ENCODE measurements at places on chromosomes 1 and 21. TPM values are rescaled to one million over a fixed set of nuclear protein-coding genes. Genes with fewer than 3 reads are reported as not detected.

GRCh38 chr21:36697060-36697850 is 1.7 kb upstream of the SIM2 start:
- peak; percentile 40 for DNase-seq
- H3K36me3 ChIP-seq = no peaks in the 10 kb centered on the region
- H3K4me1 ChIP-seq = peaks cover 26% of the 10 kb centered on the region
- no peak overlapping the region for H3K27ac ChIP-seq
- peak overlapping the region; percentile 30 for H3K4me3 ChIP-seq
- H3K27me3 ChIP-seq = peaks cover 40% of the 10 kb centered on the region

DNA sequence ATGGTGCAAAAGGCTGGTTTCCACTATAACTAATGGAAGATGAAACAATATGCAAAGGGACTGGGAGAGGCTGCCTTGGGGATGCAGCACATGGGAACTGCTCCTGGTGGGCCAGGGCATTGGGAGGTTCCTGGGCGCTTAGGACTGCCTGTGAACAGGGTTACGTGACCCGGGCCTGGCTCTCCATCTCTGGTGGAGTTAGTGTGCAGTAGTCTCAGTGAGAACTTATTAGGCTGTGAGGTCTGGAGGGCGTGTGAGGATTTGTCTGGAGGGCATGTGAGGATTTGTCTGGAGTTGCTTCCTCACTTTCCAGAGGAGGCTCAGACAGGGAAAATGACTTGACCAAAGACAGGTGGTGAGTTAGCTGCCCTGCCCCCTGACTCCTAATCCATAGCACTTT is 1.5 kb upstream of the ETV3L start:
- H3K4me3 ChIP-seq = no peak overlapping the region
- no peak overlapping the region for H3K27ac ChIP-seq
- H3K27me3 ChIP-seq = peaks cover 16% of the 10 kb centered on the region

GRCh38 chr1:47229031-47229885 is 2.8 kb downstream of the TAL1 start:
- no peak overlapping the region for H3K27ac ChIP-seq
- H3K4me1 ChIP-seq = peaks cover 9% of the 10 kb centered on the region
- peaks cover 62% of the 10 kb centered on the region for H3K27me3 ChIP-seq
- H3K4me3 ChIP-seq = no peak overlapping the region
- DNase-seq = no peak

- H3K4me1 ChIP-seq = peaks cover 7% of the 10 kb centered on the region
- peak overlapping the region; percentile 48 for H3K27ac ChIP-seq
- no peak for DNase-seq
- peak overlapping the region; percentile 78 for H3K4me3 ChIP-seq
- peaks cover 14% of the 10 kb centered on the region for H3K27me3 ChIP-seq
- no peaks in the 10 kb centered on the region for H3K36me3 ChIP-seq
Observed at GRCh38 chr1:228455715-228456114, 31.5 kb upstream of the RNF187 start.

The FALEC gene
- not detected for total RNA-seq

DNA sequence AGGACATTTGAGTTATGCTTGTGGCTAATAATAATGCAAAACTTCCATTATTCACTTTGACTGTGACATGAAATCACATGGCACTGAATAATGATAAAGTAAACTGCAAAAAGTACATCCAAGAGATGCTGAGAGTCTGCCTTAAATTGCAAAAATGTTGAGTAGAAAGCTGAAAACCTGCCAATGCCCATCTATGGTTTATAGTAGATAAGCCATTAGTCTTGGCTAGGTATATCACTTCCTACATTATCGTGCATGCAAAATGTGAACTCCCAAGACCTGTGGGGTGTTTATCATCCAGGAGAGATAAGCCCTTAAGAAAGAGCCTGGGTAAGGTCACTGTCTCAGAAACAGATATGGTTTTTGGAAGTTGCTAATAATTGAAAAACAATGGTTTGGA is 208.7 kb upstream of the DPYD start:
- no peaks in the 10 kb centered on the region for H3K27me3 ChIP-seq
- no peaks in the 10 kb centered on the region for H3K36me3 ChIP-seq
- H3K4me1 ChIP-seq = no peaks in the 10 kb centered on the region
- no peak overlapping the region for H3K4me3 ChIP-seq
- no peak overlapping the region for H3K27ac ChIP-seq

The LCE1E gene
- not detected for total RNA-seq

DNA sequence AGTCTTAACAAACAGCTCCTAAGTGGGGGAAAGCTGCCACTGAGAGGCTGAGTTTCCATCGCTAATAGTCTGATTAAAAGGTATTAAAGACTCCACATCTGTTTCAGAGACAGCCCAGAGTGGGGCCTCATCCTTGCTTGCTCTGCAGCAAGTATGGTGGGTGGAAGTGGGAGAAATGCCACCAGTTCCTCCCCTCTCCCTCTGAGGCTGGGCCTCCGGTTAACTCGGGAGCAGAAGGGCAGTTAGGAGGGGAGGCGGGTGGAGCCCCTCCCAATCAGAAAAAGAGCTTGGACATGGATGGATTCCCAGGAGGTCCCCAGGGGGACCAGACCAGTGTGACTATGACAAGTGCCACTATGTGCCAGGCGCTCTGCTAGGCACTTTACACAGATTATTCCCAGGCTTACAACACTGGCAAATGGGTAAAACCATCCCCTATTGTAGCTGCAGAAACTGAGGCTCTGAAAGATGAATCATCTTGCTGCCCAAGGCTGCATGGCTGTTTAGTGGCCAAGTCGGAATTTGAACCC is 11.4 kb upstream of the ASCL5 start:
- peaks cover 5% of the 10 kb centered on the region for H3K27me3 ChIP-seq
- no peak overlapping the region for H3K27ac ChIP-seq
- H3K36me3 ChIP-seq = peaks cover 11% of the 10 kb centered on the region

Data from glutamatergic neuron (in vitro differentiated cells).